ENCODE measurements at places on chromosomes 6 and 20.

DNA sequence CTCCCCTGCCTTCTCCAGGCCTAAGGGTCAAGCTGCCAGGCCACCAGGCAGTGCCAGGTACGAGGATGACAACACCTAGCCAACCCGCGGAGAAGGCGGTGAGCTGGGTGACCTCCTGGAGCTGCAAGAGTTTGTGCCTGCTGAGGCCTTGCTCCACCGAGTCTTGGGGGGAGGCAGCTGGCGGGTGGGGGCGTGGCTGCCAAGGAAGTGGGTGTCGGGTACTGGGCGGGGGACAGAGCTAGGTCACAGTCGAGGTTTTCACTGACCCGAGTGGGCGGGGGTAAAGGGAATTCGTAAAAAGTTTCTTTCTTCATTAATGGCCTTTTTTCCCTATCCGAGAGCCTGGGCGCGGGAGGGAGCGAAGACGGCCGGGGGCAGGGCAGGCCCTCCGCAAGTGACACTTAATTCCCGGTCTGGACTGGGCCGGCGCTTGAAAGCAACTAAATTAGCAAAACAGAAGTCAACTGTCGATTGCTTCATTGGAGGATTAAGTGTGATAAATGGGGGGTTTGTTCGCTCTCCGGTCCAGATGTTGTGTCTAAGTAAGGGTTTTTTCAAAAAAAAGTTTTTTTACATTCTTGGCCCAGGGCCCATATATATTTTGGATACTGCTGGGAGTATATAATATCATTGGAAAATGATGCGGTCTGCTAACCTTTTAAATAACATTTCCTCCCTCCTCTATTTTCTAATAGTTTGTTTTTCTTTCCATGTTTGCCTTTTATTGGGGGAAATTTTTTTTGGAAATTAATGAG, 43.1 kb upstream of the FOXP4 start:
- DNase-seq = no peak

GRCh38 chr6:125986301-125987025, at the start of gene TRMT11:
Gene TRMT11 (plus strand): TSS chr6:125986540. CDS start chr6:125986551, 11 bp downstream.
- peak; percentile 62 for DNase-seq

DNA sequence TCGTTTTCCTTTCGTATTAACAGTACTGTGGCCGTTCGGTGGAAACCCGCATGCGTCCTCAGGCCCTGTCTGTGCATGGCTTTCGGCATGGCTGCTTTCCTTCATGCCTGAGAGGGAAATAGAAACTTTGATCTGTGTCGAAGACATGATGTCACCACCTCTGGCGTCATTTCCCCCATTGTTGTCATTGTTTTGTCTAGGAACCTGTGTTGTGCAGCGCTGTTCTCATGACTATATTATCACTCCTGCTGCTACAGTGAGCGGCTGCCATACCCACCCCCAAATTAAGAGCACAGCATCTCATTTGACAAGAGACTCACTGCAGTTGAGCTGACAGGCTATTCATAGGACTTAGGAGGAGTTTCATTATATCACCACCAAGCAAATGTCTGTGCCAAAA, 172.3 kb downstream of the TMEM242 start:
- no peak for DNase-seq

DNA sequence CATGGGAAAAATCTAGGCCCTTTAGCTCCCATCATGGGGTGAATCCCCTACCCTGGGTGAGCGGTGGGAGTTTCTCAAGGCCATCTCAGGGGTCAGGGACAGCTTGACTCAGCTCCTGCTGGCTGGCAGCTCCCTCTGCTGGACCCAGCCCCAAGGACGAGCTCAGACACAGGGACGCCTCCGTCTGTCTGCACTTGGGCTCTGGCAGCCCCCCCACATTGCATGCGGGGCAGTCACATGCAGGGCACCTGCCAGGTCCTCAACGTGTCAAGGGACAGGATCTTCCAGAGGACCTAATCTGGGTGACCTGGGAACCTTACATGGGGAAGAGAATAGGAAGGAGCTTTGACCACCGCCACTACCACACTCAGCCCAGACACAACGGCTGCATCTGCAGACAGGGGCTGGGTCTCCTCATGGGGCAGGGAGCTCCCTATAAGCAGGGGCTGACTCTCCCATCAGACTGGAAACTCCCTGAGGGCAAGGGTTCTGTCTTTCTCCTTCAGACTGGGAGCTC, 173.4 kb downstream of the MRPL14 start:
- DNase-seq = no peak

- DNase-seq = no peak
Observed at GRCh38 chr6:137191670-137192069, 18.2 kb upstream of the IL22RA2 start.

DNA sequence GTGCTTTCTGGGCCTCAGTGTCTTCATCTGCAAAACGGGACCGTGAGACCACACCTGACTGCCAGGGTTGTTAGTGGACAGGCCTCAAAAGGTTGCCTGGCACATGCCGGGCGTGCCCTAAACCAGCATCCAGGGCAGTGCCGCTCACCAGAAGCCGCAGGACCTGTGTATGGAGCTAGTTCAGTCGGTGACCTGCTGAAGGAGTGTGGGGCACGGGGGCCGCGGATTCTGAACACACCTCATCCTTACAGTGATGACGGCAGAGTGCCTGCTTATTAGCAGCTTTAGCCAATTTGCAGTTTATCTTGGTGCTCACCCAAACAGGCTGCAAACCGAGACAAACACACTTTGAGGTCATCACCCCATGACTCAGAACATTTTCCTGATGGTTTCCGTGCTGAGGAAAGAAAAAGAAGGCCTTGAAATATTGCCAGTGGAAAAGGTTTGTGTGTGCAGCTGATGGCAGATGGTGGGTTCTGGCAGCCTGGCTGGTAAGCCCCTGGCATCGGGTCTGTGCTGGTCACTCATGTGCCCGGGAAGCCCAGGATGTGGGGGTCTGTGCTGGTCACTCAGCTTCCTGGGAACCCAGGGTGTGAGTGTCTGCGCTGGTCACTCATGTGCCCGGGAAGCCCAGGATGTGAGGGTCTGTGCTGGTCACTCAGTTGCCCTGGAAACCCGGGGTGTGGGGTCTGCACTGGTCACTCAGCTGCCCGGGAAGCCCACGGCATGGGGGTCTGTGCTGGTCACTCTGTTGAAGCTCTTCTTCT, 153.8 kb downstream of the ERMARD start:
- no peak for DNase-seq

GRCh38 chr20:23092384-23092756, 6.2 kb upstream of the CD93 start:
- no peak for DNase-seq

- no peak for DNase-seq
Observed at GRCh38 chr6:6806844-6807518, 218.5 kb downstream of the LY86 start.

- no peak for DNase-seq
Observed at GRCh38 chr20:20331817-20332216, 36.1 kb upstream of the INSM1 start.

- DNase-seq = no peak
Observed at GRCh38 chr6:47938405-47938804, 156.6 kb downstream of the OPN5 start.

- DNase-seq = peak; percentile 58
Observed at GRCh38 chr6:127342946-127343808, at the start of gene ECHDC1. Gene ECHDC1 (minus strand): TSS chr6:127343609. CDS start chr6:127331028, 12,581 bp downstream.

GRCh38 chr20:60365064-60365666, 406.9 kb downstream of the CDH26 start:
- no peak for DNase-seq

DNA sequence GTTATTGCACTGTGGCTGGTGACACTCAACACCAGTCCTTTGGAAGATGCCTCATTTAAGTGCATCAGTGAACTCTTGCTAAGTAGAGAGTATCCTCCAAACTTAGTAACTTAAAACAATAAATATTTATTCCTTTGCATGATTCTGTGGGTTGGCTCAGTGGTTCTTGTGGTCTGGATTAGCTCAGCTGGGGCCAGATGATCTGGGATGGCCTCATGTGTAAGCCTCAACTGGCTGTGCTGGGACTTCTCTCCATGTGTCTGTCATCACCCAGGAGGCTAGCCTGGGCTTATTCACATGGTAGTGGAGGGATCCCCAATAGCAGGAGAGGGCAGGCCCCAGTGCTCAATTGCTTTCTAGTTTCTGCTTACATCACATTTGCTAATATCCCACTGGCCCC, 8.3 kb downstream of the LRRN4 start:
- no peak for DNase-seq

GRCh38 chr6:152976749-152977148, 6.1 kb downstream of the FBXO5 start:
- no peak for DNase-seq

GRCh38 chr6:53598265-53598907, 53.5 kb upstream of the GCLC start:
- no peak for DNase-seq

- peak; percentile 7 for DNase-seq
Observed at GRCh38 chr6:69866351-69866769, at the start of gene COL19A1. Gene COL19A1 (plus strand): TSS chr6:69866556. CDS start chr6:69879568, 13,012 bp downstream.

- no peak for DNase-seq
Observed at GRCh38 chr20:45223136-45223535, 2.0 kb downstream of the SEMG2 start.

DNA sequence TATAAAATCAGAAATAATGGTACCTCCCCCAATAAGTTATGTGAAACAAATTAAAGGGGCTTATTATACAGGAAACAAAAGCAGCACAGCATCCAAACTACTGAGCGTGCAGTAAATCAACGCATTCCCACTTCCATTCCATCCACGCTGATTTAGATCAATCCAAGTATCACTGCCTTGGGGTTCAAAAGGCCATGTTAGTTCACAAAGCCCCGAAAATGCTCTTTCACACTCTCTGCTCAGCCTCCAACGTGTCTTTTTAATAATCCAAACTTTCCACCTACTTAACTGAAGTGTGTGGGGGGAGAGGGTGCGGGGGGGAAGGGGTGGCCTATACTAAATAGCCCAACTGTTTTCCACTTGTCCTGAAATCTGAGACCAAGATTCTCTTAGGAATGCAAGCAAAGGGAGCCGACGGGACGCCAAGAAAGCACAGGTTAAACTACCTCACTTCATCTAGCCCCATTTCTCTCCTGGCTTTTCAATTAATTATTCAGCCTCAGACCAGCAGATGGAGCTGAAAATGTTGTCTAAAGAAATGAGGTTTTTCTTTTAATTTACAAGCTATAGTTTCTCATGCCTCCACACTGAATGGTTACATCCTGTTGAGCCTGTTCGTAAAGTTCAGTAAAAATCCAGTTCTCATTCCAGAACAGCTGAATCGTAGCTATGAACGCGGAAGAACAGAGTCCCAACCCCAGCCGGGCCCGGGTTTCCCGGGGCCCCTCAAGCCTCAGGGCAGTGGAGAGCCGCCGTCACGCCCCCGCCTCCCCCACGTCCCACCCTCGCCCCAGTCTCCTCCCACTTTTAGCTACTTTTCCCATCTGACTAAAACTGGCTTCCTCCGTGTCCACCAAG, 1.0 kb upstream of the NXT1 start:
- DNase-seq = peak; percentile 64

- DNase-seq = no peak
Observed at GRCh38 chr6:108080010-108080780, 5.7 kb upstream of the OSTM1 start.

GRCh38 chr20:39181490-39181889, 219.3 kb downstream of the DHX35 start:
- no peak for DNase-seq

- DNase-seq = no peak
Observed at GRCh38 chr6:13916230-13916944, 8.4 kb upstream of the RNF182 start.

GRCh38 chr6:81981812-81982211, 229.3 kb upstream of the TENT5A start:
- DNase-seq = no peak

- no peak for DNase-seq
Observed at GRCh38 chr6:68126089-68126749, 508.9 kb upstream of the ADGRB3 start.

- no peak for DNase-seq
Observed at GRCh38 chr6:21121636-21122136, 471.9 kb upstream of the SOX4 start.

GRCh38 chr6:26043384-26044139, 43.7 kb upstream of the HFE start:
- no peak for DNase-seq

- no peak for DNase-seq
Observed at GRCh38 chr6:43974643-43975230, 152.5 kb downstream of the MRPL14 start.

DNA sequence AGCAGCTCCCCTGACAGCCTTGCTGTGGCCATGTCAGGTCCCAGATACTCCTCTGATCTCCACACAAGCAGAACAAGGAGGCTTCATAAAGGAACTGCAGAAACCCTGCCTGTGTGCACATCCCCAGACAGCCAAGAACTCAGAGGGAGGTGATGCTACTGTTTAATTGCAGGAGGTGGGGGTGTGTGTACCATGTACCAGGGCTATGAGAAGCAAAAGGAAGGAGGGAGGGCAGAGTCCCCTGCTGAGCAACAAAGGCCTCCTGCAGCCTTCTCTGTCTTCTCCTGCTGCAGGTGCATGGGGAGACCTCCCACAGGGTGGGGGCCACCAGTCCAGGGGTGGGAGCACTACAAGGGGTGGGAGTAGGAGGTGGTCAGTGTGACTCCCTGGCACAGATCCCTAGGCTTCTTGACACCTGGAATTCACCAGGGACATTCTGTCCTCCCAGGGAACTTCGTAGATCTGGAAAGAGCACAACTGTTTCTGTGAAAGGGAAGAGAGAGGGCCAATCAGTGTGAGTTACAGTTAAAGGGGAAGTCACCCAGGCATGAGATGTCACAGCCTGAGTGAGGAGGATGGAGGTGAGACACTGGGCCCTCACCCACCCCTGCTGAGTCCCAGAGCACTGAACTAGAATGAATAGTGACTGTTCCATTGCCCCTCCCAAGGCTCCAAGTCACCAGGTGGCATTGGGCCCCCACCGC, 2.8 kb downstream of the CST2 start:
- DNase-seq = no peak

GRCh38 chr6:161100072-161100471, 108.5 kb downstream of the MAP3K4 start:
- no peak for DNase-seq
